ENCODE measurements at places on chromosomes 1 and 21.

GRCh38 chr1:22290157-22290556, 147.3 kb upstream of the WNT4 start:
- DNase-seq = no peak

DNA sequence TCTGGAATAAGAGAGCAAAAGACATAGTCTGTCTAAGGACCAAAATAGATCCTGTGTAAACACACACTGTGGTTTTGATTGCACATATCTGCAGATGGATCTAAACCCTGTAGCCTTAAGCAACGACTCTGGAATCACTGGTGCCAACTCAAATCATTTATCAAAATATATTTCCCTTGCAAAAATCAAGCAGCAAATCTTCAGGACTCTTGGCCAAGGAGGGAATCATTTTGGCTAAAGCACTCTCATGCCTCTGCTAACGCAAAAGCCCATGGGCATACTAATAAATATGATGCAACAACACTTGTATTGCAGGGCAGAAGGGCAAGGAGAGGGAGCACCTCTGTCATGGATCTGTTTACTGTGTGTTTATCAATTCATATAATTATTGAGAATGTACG, 155.4 kb upstream of the DUSP10 start:
- no peak for DNase-seq

- DNase-seq = peak; percentile 13
These were observed 27.7 kb upstream of the SPOCD1 start for GRCh38 chr1:31843506-31843905.

- DNase-seq = no peak
These were observed 41.3 kb upstream of the CFHR3 start for GRCh38 chr1:196733091-196733970.

GRCh38 chr1:116871779-116872146, 38.0 kb upstream of the PTGFRN start:
- DNase-seq = no peak

- no peak for DNase-seq
These were observed 1.1 kb downstream of the COL18A1 start for GRCh38 chr21:45405819-45406762.

DNA sequence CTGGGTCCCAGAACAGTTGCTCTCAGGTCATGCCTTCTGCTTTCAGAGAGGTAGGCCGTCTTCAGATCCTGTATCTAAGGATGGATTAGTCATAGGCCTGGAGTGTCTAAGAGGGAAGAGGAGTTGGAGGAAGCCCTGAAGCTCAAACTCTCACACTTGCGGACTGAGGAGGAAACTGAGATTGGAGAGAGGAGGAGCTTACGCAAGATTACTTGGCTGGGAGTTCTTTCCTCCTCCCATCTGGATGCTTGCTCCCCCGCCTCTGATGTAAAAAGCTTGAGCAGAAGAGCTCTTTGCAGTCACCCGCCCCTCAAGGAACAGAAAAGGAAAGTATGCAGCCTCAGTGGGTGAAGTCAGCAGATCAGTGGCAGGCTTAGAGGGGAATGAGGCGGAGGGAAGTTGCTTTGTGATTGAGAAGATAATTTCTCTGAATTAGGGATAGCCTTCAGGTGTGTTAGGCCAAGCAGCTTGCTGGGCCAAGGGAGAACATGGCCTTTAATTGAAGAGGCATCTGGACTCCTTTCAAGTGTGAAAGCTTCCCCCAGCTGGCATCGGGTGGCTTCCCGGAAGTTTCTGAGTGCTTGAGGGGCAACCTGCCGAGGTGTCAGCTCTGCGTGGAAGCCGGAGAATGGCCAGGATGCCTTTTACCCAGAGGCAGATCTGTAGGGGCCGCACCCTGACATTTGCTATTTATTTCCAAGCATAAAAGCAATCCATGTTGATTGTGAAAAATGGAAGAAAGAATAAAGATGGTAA, 6.6 kb downstream of the ADORA1 start:
- no peak for DNase-seq

- no peak for DNase-seq
These were observed 283.5 kb downstream of the S1PR1 start for GRCh38 chr1:101520302-101520701.

- peak; percentile 41 for DNase-seq
These were observed 59.5 kb downstream of the CDK18 start for GRCh38 chr1:205563927-205564441.

- DNase-seq = no peak
These were observed 100.3 kb downstream of the GRIK3 start for GRCh38 chr1:36934061-36934460.

Data from prostate gland (tissue), 2 donors.